Natural killer cell (primary cell): ENCODE measurements at places on chromosomes 7 and 10. TPM values are rescaled to one million over a fixed set of nuclear protein-coding genes. Genes with fewer than 3 reads are reported as not detected.

ACSM6 gene
- total RNA-seq, result not detected

OR2A12 gene
- not detected for total RNA-seq

DNA sequence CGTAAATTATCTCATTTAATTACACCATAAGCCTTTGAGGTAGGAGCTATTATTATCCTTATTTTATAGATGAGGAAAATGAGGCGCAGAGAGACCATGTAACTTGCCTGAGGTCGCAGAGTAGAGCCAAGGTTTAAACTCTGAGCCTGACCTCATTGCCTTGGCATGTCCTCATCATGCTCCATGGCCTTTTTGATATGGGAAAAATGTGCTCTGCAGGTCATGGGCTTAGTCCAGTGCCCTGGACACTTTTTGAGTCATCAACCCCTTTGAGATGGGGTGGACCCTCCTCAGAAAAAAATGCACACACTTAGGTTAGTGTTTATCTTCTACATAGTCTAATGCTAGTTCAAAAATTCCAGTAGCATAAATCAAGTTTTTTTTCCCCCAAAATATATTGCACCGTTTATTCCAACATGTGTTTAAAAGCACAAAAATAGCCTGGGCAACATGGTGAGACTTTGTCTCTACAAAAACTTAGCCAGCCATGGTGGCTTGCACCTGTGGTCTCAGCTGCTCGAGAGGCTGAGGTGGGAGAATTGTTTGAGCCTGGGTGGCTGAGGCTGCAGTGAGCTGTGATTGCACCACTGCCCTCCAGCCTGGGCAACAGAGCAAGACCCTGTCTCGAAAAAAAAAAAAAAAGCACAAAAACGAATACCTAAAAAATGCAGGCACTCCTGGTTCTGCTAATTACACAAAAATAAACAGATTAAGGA is 28.6 kb upstream of the TMEM178B start:
- no peaks in the 10 kb centered on the region for H3K36me3 ChIP-seq
- no peak overlapping the region for H3K4me3 ChIP-seq
- no peaks in the 10 kb centered on the region for H3K4me1 ChIP-seq

- H3K27me3 ChIP-seq, result no peaks in the 10 kb centered on the region
- H3K4me3 ChIP-seq, result no peak overlapping the region
- H3K36me3 ChIP-seq, result peaks cover 19% of the 10 kb centered on the region
These were observed 3.2 kb upstream of the ZNF775 start for GRCh38 chr7:150375662-150376521.

- peak overlapping the region; percentile 52 for H3K4me3 ChIP-seq
- H3K4me1 ChIP-seq, result peaks cover 25% of the 10 kb centered on the region
- no peaks in the 10 kb centered on the region for H3K27me3 ChIP-seq
These were observed 277.6 kb downstream of the GATA3 start for GRCh38 chr10:8331896-8332729.

DNA sequence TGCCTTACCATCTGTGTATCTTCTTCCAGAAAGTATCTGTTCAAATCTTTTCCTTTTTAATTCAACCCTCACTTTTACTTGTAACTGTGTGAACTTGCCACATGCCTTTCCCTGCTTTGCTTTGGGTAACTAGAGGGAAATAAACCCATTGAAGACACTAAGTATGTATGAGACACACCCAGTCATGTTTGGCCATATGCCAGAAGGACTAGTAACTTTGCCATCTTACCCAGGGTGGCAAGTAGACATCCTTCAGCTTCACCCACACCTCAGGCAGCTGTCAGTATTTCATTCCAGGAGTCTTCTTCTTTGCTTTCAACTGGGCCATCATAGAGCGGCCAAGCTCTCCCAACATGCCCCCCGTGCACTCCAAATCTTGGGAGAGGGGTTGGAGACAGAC is 323.1 kb downstream of the TNS3 start:
- peaks cover 15% of the 10 kb centered on the region for H3K4me1 ChIP-seq
- no peaks in the 10 kb centered on the region for H3K27me3 ChIP-seq
- no peaks in the 10 kb centered on the region for H3K36me3 ChIP-seq
- DNase-seq, result no peak
- no peak overlapping the region for H3K27ac ChIP-seq
